ENCODE measurements at places on chromosomes 12 and 14. TPM values are rescaled to one million over a fixed set of nuclear protein-coding genes. Genes with fewer than 3 reads are reported as not detected.
A peak's percentile ranks its signal among the peaks of the same experiment; 100 is the strongest.

DNA sequence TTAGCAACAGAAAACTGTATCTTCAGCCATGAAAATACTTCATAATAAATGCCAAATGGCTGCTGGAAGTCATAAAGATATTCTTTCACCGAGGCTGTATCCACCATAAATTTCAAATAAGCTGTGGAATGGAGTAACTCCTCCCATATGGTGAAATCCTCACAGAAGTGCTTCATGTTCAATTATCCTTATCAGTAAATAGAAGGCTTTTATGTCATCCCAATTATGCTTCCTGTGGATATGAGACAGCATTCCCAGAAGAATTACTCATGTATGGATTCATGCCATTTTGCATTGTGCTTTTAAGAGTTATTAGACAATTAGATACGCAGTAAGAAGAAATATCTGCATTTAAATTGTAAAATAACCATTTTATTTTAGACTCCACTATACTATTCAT, 99.0 kb downstream of the RTN1 start:
- H3K27me3 ChIP-seq: peaks cover 2% of the 10 kb centered on the region
- no peak for DNase-seq
- no peak overlapping the region for H3K4me3 ChIP-seq
- H3K36me3 ChIP-seq: no peaks in the 10 kb centered on the region
- no peaks in the 10 kb centered on the region for H3K4me1 ChIP-seq
- H3K27ac ChIP-seq: no peak overlapping the region

DNA sequence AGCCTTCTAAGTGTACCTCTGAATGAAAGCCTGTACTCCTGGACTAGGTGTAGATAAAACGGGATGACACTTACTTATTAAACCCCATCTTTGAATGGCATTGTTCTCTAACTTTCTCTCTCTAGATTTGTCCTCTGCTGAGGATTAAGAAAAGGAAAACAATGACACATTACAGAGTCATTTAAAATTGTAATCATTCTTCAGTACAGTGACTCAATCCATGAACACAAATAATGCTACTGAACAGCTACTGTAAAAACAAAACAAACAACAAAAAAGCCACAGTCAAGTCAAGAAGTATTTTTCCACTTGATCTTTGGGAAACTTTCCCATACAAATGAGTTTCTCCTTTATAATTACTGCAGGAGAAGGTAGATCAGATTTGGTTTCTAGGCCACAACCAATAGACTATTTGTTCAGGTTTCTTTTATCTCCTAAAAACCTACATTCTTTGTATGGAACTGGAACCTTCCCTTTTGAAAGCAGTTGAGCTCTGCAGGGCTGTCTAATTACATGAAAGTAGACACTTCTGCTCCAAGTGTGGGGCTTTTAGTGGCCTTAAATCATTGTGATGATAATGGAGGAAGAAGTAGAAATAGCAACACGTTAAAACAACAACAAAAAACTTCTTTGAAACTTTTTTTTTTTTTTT, 219.1 kb downstream of the ESR2 start:
- H3K4me3 ChIP-seq: no peak overlapping the region
- no peaks in the 10 kb centered on the region for H3K27me3 ChIP-seq
- H3K4me1 ChIP-seq: no peaks in the 10 kb centered on the region
- no peak overlapping the region for H3K27ac ChIP-seq
- peaks cover 33% of the 10 kb centered on the region for H3K36me3 ChIP-seq
- no peak for DNase-seq

GRCh38 chr12:80745851-80746505, 29.3 kb downstream of the MYF5 start:
- no peak for DNase-seq
- no peak overlapping the region for H3K4me3 ChIP-seq
- H3K36me3 ChIP-seq: no peaks in the 10 kb centered on the region
- H3K27ac ChIP-seq: no peak overlapping the region

KRT75 gene
- total RNA-seq: not detected

CLEC1B gene
- total RNA-seq: not detected

KRT80 gene
- not detected for total RNA-seq

- H3K27me3 ChIP-seq: no peaks in the 10 kb centered on the region
- H3K4me3 ChIP-seq: no peak overlapping the region
- H3K36me3 ChIP-seq: peaks cover 2% of the 10 kb centered on the region
- DNase-seq: no peak
Observed at GRCh38 chr12:67754933-67755697, 106.6 kb downstream of the DYRK2 start.

GRCh38 chr12:112252184-112252583, 126.8 kb downstream of the TRAFD1 start:
- H3K4me3 ChIP-seq: no peak overlapping the region
- no peak for DNase-seq
- no peak overlapping the region for H3K27ac ChIP-seq
- H3K36me3 ChIP-seq: peaks cover 11% of the 10 kb centered on the region
- H3K4me1 ChIP-seq: no peaks in the 10 kb centered on the region

DNA sequence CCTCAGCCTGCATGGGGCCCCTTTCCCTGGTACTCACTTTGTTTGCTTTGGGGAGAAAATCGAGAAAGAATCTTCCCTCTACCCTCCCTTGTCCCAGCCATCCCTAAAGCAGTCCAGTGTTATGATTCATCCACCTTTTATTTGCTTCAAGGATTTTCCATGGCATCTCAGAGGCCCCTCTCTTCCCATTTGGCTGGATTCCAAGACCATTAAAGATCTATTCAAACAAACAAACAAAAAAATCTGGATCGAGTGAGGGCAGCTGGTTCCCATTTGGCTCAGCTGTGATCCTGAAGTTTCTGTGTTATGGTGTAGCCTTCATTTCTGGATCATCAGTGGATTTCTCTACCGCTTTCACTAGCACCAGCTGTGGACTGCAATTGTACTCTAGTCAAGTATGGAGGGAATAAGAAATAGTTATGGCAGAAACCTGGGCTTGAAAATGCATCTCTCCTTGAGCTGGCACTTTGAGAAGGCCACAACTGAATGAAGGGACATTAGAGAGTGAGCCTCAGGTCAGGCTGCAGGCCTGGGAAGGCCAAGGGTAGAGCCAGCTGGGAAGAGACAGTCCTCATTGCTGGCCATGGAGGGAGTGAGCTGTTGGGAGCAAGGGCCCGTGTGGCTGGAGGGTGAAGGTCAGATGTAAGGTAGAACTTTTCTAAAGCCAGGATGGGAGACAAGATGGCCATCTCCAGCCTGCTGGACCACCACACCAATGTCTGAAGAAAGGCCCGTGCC, 13.7 kb downstream of the KRT71 start:
- no peak overlapping the region for H3K4me3 ChIP-seq
- no peaks in the 10 kb centered on the region for H3K27me3 ChIP-seq
- no peak for DNase-seq

GRCh38 chr12:92105676-92106075, 40.0 kb downstream of the BTG1 start:
- peak overlapping the region; percentile 67 for H3K27ac ChIP-seq
- peak overlapping the region; percentile 59 for H3K4me3 ChIP-seq

KLRK1 gene
- total RNA-seq: 319 TPM

DNA sequence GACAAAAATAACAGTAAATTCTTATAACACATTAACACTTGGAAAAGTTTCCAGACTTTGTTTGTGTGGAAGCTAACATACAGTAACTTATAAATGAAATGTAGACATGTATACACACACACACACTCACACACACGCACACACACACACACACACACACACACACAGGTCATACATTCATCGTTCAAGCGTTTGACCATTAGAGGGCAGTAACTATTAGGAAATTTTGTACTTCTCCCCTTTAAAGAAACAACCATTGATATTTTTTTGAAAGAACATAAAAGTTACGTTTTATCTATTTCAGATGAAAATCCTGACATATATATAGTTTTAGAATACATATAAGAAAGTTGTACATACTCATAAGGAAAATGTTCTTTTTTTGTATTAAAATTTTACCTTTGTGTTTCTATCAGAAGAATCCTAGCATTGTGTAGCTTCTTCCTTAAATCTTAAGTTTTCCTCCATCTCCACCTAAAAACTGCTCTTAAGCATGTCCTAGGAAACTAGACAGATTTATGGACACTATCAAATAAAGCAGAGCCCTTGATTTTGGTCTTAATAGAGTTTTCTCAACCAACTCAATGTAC, 29.0 kb downstream of the PTPRQ start:
- no peak for DNase-seq
- no peaks in the 10 kb centered on the region for H3K27me3 ChIP-seq
- H3K36me3 ChIP-seq: no peaks in the 10 kb centered on the region
- H3K27ac ChIP-seq: no peak overlapping the region

PTPRO gene
- 3.7 TPM for total RNA-seq

GRCh38 chr14:93115821-93116675, at the start of gene ITPK1:
TSS of gene ITPK1 (minus strand) at chr14:93115925. CDS start at chr14:93115163, 762 bp downstream.
- no peaks in the 10 kb centered on the region for H3K27me3 ChIP-seq
- peak; percentile 81 for DNase-seq
- H3K4me3 ChIP-seq: peak within 1 kb of the TSS; percentile 92
- peaks cover 3% of the 10 kb centered on the region for H3K36me3 ChIP-seq

DNA sequence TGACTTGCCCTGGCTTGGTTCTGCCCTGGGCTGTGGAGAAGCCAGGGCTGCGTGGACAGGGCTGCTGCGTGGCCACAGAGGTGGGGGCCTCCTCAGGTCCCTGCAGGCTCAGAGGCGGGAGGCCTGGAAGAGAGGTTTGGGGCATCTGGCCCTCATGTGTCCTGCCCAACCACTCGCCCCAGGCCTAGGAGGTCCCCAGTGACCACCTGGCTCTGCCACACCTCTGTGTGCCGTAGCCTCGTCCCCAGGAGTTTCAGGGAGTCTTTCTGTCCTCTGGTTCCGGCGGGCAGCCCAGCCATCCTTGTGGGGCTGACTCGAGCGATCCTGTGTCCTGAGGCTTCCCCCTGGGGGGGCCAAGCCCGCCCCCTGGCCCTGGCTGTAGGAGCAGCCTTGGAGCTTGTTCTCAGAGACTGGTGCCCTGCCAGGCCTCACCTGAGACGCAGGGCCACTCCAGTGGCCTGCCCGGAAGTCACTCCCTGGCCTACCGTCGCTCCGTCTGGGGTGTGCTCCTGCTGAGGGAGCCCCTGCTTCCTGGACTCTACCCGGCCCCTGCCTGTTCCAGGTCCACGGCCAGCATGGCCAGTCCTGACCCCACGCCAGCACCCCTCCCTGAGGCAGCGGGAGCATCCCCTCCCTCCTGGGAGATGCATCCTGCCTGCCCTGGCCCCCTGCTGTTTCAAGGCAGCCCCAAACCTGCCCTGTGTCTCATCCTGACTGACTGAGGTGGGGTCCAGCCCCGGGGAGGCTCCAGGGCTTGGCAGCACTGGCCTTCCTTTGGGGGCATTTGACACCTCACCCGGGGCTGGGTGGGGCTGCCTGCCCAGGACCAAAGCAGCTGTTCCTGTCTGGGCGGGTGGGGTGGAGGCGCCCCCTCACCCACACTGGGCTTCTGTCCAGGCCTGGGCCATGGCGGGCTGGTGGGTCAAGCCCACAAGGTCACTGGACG, 13.9 kb downstream of the ASPG start:
- H3K27ac ChIP-seq: no peak overlapping the region
- peaks cover 2% of the 10 kb centered on the region for H3K4me1 ChIP-seq
- no peak for DNase-seq
- no peaks in the 10 kb centered on the region for H3K27me3 ChIP-seq
- H3K36me3 ChIP-seq: no peaks in the 10 kb centered on the region
- no peak overlapping the region for H3K4me3 ChIP-seq

DNA sequence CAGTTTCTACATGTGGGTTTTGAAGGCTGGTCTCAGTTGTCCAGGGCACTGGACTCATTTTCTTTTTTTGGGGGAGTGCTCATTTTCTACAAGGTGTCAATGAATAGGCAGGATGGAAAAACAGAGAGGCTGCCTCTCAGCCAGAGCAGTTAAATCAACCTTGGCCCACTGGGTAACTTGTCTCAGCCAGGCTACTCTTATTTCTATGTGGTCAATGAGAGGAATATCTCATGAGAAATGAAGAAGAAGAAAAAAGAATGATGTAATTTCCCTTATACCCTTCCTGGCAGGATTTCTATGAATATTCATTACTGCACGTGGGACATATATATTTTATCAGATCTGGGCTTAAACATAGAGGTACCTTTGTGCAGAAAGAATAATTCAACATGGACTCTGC, 155.2 kb upstream of the E2F7 start:
- H3K27ac ChIP-seq: no peak overlapping the region
- H3K4me1 ChIP-seq: no peaks in the 10 kb centered on the region
- no peaks in the 10 kb centered on the region for H3K36me3 ChIP-seq
- no peak overlapping the region for H3K4me3 ChIP-seq

PRPF39 gene
- 54.8 TPM for total RNA-seq

DNA sequence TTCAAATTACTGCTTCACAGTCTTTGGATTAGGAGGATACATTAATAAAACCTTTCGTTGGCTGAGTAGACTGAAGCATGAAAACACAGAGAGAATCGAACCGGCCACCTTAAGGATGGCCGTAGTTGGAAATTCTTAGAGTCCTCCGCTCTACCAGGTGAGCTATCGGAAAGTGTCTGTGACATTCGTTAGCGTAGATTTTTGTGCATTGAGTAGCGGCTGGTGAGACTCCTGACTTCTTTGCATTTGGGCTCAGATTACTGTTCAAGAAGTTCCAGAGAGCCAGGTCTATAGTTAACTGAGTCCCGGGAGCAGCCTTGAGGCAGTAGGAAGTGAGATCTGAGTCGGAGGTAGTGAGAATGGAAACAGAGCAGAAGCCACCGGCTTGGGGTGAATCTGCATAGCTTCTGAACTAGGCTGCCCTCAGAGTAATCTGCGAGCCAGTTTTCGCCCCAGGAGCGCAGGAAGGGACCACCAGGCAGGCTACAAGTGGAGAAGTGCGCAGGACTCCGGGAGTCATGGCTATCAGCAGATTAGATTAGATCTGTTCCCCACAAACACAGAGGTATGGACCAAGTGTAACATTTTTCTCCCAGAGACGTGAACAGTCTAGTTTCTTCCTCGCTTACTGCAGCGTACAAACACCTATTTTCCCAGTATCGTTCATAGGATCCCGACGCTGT, 11.0 kb downstream of the OR6S1 start:
- peak overlapping the region; percentile 55 for H3K27ac ChIP-seq
- peaks cover 85% of the 10 kb centered on the region for H3K27me3 ChIP-seq
- peaks cover 32% of the 10 kb centered on the region for H3K4me1 ChIP-seq
- H3K36me3 ChIP-seq: peaks cover 1% of the 10 kb centered on the region

- H3K27me3 ChIP-seq: peaks cover 20% of the 10 kb centered on the region
- no peak overlapping the region for H3K4me3 ChIP-seq
- H3K27ac ChIP-seq: no peak overlapping the region
Observed at GRCh38 chr14:34721129-34721528, 6.7 kb upstream of the CFL2 start.

DNA sequence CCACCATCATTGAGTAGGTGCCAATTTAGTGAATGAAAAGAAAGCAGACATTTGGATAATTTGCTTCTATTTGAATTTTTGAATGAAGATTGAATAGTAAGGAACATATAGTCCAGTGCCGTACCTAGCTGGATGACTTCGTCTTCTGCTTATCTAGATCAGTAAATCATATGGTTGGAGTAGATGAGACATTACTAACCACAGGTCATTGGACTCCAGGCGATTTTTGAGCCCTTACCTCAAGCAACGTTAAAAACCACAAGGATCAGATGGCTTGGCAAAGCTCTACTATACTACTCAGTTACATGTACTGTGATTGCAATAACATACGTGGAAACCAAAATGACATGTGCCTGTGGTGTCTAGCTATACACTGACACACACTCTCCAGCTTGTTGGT, 1.7 kb upstream of the SPATS2 start:
- H3K4me3 ChIP-seq: peak overlapping the region; percentile 90
- peak overlapping the region; percentile 56 for H3K27ac ChIP-seq
- peaks cover 24% of the 10 kb centered on the region for H3K4me1 ChIP-seq
- no peak for DNase-seq

All from activated naive CD8-positive, alpha-beta T cell treated with anti-CD3 and anti-CD28 coated beads, Interleukin-2, amount 10 ng/mL, durations not matched to agents 7 days and 5 days (primary cell).